Activated CD4-positive, alpha-beta T cell treated with anti-CD3 and anti-CD28 coated beads, Interleukin-10, Interleukin-2, amounts not matched to agents 100 ng/mL and 50 ng/mL, durations not matched to agents 16 hours and 8 hours (primary cell): ENCODE measurements at places on chromosomes 1 and 21.
A peak's percentile ranks its signal among the peaks of the same experiment; 100 is the strongest.

DNA sequence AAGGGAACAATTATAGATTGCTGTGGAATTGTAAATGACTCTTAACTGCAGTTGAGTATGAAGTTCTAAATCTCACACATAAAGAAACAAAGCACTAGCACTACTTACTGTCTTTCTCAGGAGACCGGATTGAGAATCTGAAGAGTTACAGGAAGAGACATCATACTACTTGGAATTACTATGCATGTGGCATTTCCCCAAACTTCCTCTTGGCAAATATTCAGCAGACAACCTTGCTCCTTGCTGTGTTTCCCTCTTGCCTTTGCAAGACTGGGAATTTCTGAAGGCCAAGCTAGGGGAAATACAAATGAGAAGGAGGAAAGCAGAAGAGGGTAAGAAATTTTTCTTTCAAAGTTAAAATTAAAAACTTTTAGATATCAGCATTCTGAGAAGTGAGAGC is 173.6 kb upstream of the KCTD3 start:
- DNase-seq: no peak

DNA sequence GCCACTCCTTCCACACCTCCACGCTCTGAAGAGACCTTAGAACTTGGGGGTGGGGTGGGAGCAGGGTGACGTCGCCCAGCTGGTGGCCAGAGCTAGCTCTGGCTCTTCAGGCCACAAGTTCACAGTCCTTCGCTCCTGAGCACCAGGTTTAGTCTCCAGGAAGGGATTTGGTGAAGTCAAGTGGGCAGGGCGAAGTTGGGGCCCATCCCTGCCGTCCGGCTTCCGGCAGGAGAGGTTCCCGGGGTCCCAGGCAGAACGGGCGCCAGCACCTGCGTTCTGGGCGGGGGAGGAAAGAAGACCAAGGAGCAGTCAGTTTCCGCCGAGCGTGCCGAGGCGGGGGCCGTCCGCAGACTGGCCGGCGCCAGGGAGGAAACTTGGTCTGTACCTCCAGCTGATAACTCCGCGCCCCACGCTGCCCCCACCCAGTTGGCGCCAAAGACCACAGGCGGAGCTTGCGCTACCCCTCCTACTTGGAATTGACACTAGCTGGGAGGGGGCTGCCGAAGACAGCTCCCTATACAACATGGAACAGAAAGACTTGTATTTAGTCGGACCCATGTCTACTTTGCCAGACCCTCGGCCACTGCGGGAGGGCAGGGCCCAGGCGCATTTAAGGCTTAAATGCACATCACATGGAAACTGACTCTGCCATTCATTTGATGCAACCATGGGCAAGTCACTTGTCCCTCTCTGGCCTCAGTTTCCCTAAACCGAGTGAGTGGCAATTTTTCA is 995 bp downstream of the ID3 start:
- DNase-seq: no peak

DNA sequence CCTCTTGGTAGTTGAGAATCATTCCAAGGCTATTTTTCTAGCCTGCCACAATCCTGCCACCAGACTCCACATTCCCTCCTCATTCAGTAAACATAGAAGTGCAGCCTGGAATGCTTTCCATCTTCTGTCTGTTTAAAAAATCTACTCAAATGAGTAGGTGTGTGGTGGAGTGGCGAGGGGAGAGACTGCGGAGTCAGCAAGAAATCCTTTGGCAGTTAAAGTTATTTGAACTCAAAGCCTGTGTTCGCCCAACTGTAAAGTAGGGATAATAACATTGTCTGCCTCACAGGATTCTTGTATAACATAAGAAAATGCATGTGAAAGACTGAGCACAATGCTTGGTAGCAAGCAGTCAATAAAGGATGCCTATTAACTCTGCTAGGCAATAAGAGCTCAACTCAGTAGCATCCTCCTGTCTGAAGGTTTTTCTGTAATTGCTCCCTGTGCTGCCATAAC is 22.2 kb upstream of the DPT start:
- DNase-seq: no peak

DNA sequence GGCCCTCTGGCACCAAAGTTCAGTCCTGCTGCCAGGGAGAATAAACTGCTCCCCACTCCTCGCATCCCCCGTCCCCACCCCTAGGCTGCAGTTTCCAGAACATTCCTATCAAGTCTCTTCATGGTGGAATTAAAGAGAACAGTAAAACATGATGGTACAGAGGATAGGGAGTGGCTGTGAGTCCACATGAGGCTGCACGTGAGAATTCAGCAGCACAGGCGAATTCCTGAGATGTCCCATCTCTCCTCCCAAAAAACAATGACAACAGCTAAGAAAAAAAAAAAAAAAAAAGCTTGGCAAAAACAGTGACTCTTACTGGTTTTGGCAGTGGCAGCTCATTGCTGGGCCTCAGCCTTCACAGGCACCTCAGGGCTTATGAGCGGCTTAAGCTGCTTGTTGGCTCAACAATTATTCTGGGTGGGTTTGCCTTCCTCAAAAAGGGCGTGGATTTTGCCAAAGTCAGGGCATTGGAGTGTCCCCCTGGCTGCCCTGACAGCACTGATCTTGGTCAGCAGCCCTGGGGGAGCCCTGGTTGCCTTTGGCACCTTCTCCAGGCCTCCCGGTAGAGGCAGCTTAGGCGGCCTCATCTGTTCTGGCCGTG is 5.7 kb upstream of the IFFO2 start:
- no peak for DNase-seq

- no peak for DNase-seq
Observed at GRCh38 chr1:116835161-116835560, 74.6 kb upstream of the PTGFRN start.

GRCh38 chr1:7956218-7957032 is 5.1 kb upstream of the PARK7 start:
- no peak for DNase-seq

DNA sequence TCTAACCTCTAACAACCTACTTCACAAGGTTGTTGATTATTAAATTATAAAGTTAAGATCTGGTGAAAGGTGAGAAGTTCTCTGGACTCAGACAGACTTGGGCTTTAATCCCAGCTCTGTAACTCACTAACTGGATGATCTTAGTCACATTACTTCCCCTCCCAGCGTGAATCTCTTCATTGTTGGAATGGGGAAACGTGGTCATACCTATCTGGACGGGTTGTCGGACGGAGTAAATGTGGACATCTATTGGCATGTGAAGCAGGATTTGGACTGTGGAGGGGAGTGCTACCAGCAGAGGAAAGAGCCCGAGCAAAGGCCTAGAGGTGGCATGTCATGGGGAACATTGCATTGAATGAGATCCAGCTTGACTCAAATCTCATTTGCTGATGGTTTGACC is 45.1 kb upstream of the RPL11 start:
- DNase-seq: no peak

DNA sequence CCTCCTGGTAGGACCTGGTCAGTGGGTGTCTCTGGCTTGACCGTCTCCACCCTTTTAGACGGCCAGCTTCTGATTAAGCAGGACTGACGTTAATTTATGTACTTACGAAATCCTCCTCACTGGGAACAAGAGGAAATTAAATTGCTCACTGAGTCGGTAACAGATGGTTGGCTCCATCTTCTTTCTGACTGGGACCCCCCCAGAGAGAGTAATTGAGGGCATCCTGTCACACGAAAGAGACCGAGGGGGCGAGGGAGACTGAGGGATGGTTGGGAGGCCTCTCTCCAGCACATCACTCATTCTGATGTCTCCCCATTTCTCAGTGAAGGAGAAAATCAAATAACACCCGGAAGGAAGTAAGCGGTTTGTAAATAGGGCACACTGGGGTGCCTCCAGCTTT is 104.8 kb downstream of the OMA1 start:
- DNase-seq: no peak

DNA sequence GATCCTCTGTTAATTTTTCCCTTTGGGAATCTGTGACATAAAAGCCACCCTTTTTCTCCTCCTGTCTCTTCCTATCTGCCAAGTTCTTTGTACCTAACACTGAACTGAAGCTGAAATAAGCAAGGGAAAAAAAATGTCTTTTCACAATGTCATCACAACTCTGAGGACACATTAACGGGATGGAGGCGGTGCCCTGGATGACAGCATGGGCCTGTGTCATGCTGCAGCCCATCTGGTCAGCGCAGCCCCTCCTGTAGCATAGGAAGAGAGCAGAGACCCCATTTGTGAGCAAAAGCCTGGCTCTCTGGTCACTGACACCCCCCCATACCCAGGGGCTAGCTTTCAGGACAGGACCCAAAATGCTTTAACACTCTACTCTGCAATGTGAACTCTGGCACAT is 22.5 kb downstream of the SYT2 start:
- DNase-seq: no peak

- no peak for DNase-seq
Observed at GRCh38 chr1:226479474-226479873, 69.1 kb upstream of the STUM start.

DNA sequence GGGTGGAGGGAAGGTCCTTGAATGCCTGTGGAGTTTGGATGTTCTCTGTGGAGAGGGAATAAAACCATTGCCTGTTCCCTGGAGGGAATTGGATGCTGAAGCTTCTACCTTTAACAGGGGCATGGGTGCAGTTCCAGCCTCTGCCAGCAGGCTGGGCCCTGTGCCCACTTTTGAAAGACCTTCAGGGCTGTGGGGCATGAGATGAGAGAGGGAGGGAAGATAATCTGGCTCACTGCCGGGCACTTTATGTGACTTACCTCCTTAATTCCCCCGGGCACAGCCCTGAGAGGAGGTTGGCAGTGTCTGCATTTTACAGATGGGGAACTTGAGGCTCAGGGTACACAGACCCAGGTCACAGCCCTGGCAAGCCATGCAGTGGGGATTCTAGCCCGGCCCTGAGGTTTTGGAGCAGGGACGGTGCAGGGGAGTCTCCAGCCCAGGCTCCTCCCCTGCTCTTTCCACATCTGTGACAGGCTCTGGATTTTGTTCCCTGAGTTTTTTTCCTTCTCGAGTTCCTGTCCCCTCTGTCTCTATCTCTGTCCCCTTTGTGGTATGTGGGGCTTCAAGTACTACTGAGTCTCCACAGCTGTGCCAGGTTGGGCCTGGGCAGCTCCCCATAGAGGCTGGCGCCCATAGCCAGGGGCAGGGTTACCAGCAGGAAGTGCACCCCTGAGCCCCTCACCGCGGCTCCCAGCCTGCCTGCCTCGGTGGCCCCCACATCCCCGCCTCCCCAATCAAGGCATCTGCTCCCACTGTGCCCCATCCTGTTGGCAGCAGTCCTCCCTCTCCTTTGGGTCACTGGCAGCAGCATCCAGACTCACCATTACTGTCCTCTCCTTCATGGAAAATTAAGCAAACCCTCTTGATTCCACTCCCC is 14.0 kb upstream of the THEMIS2 start:
- peak; percentile 83 for DNase-seq

GRCh38 chr1:232873931-232874330 is 68.7 kb downstream of the MAP10 start:
- no peak for DNase-seq

DNA sequence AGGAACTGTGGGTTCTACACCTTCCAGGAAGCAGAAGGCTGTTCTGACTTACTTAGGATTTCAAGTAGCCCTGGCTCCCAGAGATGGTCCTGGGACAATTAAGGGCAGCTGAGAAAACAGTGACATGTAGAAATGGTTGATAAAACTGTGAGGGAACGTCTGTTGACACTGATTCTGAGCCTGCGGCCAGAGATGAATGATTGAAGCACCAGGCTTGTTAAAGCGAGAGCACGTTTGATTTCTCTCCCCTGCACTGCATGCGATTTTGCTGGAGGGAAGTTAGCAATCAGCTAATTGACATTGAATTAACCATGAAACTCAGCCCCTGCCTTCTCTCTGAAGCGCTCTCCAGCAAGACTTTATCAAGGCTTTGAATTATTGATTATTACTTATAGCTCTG is 29.9 kb upstream of the POU3F1 start:
- no peak for DNase-seq

DNA sequence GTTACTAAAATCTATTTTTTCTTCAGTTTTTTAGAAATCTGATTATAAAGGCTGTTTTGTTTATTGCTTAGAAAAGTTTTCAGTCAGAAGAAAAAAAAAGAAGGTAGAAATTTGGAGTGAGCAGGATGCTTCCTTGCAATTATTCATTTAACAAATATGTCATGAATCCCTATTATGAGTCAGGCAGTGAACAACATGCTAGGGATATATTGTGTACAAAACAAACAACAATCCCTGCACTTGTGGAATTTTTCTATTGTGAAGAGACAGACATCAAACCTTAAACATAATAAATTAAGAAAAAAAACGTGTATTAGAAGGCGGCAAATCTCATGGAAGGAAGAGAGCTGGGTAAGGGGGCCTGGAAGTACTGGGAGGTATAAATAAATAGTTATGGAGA is 664.1 kb upstream of the CAMK1G start:
- DNase-seq: no peak

DNA sequence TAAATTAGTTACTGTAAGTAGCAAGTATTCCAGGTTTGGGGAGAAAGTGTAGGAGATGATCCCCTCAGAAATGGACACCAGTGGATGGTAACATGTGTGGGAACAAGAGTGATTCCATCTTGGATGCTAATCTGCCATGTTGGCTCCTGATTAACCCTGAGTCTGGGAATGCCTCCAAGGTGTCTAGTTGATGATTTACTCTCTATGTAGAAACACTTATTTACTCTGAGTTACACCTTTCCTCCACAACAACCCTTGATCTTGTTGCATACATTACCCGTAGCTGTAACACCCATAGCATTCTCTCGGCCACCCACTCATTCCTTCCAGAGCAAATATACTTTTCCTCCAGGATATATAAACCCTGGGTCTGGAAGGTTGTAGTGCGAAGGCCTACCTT is 315.9 kb upstream of the GREM2 start:
- no peak for DNase-seq

DNA sequence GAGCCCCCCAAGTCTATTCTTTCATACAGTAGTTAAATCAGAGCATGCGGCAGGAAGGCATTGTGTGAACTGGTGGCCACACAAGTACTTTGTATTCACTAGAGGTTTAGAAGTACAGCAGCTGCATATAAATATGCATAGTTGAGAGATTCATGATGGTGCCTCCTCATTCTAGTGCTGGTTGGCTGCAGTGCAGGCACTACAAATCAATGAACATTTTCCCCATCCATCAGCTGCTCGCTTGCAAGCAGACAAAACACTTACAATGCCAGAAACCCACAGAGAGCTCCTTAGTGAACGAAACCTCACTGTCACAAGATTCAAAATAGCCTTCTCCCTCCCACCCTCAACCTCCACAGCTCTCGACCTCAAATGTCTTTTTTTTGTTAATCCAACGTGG is 726.2 kb downstream of the USP25 start:
- DNase-seq: no peak

DNA sequence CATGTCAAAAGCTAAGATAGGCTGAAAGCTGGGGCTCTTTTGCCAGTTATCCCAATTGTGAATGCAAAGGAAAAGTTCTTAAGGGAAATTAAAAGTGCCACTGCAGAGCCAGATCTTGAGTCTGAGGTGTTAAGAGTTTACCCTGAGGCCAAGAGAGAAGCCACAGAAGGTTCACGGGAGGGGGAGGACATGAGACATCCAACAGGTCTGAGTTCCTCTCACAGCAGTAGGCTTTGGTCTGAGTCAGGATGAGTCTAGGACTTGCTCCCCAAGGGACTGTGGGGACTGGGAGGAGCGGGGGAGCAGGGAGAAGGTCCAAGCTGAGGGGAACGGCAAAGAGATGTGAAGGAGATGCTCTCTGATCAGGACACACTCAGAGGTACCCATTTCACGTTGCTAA is 411.2 kb upstream of the CAMK1G start:
- no peak for DNase-seq
